ENCODE measurements at places on chromosomes 6 and 20.
A peak's percentile ranks its signal among the peaks of the same experiment; 100 is the strongest.

- no peak for DNase-seq
Observed at GRCh38 chr6:11213422-11214021, 18.9 kb downstream of the NEDD9 start.

- no peak for DNase-seq
Observed at GRCh38 chr20:42678895-42679294, 510.8 kb downstream of the PTPRT start.

DNA sequence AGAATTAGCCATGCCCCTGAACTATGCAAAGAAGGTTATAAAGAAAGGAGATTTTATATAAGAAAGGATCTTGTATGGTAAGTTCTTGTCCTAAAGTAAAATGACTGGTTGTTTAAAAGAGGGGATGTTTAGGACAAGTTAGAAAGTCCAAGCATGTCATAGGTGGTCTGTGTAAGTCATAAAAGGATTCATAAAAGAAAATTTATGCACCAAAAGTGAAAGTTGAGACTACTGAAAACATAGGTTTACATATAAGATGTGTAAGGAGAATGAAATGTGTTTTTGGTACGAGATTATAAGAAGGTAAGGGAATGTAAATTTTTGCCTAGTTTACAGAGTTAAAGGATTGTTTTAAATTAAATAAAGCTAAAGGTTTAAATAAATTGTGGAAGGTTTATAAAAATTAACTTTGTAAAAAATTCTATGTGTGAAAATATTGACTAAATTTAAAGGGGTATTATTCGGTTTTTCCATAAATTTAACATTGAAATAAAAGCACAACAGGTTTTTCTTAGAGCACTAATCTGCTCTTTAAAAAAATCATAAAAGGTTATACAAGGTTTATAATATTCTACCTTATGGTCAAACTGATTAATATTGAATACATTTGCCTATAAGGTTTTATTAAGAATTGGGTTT, 93.6 kb upstream of the UST start:
- DNase-seq = no peak

DNA sequence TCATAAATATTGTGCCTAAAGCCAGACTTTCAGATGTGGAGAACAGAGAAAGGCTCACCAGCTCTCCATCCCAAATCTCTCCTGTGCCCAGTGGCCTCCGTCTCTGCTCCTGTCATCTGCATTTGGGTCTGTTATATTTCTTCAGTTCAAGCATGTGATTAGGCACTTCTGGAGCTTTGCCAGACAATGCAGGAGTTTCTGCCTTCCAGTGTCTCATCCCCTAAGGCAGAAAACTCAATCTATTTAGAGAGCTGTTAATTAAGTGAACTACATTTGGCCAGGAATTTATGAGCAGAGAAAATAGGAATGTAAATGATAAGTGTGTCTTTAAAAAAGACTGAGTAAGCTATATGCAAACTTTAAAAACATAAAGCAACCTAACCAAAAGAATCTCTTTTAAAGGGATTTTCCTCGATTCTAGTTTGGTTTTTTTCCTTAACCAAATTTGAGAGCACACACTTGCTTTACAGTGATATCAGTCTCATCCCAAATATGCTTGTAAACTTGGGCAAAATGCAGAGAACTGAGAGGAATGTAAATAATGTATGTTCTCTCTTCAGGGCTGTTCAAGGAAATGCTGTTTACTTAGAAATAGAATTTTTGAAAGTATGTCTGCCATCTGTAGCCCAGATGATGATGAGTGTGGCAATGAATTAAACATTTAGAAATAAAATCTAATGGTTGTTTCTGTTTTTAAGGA, 113.9 kb downstream of the ELOVL4 start:
- DNase-seq = no peak

GRCh38 chr6:167094436-167094819, 28.5 kb upstream of the CCR6 start:
- no peak for DNase-seq

GRCh38 chr6:16145038-16145437, 16.2 kb downstream of the MYLIP start:
- DNase-seq = no peak

DNA sequence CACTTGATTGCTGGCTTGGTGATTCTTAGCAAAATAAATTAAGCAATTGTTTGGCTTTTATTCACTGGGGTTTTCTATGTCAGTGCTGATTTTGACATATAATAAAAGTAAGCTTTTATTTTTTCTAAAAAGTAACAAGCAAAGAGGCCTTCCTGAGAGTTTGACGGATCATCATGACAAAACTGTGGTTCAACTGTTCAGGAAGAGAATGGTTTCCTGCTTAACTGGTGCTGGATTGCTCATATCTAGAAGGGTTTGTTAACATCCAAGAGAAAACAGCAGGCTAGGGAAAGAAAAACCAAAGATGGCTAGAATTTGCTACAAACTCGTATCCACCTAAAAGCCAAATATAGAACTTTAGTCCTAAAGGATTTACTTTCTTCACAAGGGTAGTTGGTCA, 21.2 kb downstream of the SERPINB1 start:
- peak; percentile 77 for DNase-seq

DNA sequence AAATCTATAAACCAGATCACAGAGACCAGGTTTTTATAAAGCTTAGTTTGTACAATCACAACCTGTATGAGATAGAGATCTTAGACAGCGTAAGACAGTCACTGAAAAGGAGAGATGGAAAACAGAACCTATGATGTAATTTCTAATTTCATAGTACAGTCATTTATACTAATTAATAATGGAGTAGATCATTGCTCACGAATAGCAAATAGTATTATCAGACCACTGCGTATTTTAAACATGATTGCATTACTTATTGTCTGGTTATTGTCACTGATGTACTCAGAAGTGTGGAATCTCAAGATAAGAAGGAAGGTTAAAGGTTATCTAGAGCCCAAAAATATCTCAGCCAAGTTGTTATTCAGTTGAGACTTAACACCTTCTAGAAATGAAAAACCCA, 115.6 kb downstream of the KHDC1L start:
- no peak for DNase-seq

DNA sequence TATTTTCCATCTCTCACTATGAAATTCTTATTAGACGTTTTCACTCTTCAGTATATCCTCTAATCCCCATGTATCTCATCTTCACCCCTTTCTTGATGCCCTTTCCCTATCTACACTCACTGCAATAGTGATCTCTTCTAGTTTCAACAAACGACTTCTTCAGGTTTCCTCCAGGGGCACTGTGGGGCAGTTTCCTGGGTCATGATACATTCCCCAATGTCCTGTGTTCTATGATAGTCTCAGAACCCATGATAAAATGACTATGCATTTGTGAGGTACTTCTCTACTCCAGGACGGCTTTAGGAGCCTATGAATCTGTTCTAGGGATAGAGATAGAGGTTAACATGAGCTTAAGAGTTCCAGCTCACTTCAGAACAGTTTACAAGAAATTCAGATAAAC, 183.3 kb downstream of the FOXC1 start:
- DNase-seq = no peak

DNA sequence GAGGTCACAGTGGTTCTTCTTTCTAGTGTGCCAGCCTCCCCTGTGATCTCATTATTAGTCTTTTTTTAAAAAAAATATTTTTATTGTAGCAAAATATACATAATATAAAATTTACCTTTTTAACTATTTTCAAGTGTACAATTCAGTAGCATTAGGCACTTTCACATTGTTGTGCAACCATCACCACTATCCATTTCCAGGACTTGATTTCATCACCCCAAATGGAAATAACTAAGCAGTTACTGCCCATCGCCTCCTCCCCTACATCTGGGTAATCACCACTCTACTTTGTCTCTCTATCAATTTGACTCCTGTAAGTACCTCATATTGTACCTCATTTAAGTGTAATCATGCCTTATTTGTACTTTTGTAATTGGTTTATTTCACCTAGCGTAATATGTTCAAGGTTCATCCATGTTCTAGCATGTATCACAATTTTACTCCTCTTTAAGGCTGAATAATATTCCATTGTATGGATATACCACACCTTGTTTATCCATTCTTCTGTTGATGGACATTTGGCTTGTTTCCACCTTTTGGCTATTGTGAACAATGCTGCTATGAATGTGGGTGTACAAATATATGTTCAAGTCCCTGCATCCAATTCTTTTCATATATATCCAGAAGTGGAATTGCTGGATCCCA, 68.6 kb upstream of the FYN start:
- DNase-seq = no peak

- no peak for DNase-seq
Observed at GRCh38 chr20:41175201-41175651, 37.9 kb downstream of the PLCG1 start.

- DNase-seq = peak; percentile 12
Observed at GRCh38 chr20:17505636-17506517, 25.3 kb downstream of the BFSP1 start.

- no peak for DNase-seq
Observed at GRCh38 chr6:125170376-125170775, 16.8 kb downstream of the TPD52L1 start.

GRCh38 chr6:90183587-90184333, 112.9 kb downstream of the BACH2 start:
- DNase-seq = no peak

- DNase-seq = no peak
Observed at GRCh38 chr6:144161975-144162374, 11.7 kb downstream of the STX11 start.

GRCh38 chr6:42300701-42301100, 83.0 kb upstream of the MRPS10 start:
- no peak for DNase-seq

GRCh38 chr20:49768204-49769047, 44.2 kb upstream of the SLC9A8 start:
- DNase-seq = no peak

GRCh38 chr20:61253264-61253639, 1.2 kb downstream of the CDH4 start:
- no peak for DNase-seq

GRCh38 chr6:32519118-32519909, 10.8 kb downstream of the HLA-DRB5 start:
- no peak for DNase-seq

DNA sequence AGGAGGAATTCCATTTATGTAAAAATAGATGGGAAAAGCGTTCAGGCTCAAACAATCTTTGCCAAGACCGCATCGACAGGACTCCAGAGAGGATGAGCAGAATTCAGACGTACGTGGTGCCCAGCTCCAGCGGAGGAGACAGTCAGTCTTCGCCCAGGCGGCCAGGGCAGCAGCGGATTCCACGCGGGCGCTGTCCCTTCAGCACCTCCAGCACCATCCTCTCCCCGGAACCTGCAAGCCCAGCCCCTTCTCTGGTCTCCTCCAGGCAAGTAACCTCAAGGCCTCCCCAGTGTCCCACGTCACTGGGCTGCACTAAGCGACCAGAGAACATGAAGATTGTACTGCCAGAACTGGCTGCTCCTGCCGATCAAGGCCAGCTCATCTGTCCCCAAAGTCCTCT, 2.8 kb upstream of the KCNQ2 start:
- DNase-seq = no peak

GRCh38 chr6:42845327-42845694, 34.1 kb upstream of the RPL7L1 start:
- DNase-seq = no peak

DNA sequence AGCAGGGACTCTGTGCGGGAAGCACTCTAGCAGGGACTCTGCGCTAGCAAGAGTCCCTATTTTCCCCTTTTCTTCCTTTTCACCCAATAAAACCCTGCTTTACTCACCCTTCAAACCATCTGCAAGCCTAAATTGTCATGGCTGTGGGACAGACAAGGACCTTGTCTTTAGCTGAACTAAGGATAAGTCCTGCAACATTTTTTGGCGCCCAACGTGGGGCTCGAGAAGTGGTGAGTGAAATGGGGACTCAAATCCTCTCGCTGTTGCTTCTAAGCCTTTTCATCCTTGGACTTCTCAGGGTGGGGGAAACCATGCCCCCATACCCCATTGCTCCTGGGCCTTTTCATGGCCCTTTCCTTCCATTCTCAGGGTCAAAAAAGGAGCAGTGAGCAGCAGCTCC, 46.4 kb downstream of the IMPG1 start:
- DNase-seq = no peak

DNA sequence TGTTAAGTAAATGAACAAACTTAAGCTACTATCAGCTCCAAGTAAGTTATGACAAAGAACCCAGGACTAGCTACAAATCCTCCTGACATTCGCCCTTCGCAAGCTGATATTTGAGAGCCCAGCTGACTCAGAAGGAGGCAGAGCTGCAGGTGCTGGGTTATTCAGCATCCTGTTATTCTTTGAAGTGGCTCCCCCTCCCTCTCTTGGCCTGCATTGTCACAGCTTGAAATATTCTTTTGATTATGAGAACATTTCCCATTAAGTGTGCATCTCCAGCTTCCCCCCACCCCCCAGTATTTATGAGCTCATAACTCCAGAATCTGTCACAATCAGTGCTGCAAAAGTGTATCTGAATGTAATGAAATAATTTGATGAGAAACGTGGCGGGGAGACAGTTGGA, 78.8 kb upstream of the RALY start:
- DNase-seq = peak; percentile 8

- no peak for DNase-seq
Observed at GRCh38 chr20:31809661-31810060, 9.5 kb upstream of the MYLK2 start.

Data from hematopoietic multipotent progenitor cell (in vitro differentiated cells).